ENCODE measurements at places on chromosomes 13 and 19.

GRCh38 chr19:5985098-5985783, 7.3 kb upstream of the RANBP3 start:
- DNase-seq: peak; percentile 65

- DNase-seq: no peak
Observed at GRCh38 chr13:76687467-76687866, 198.7 kb downstream of the KCTD12 start.

DNA sequence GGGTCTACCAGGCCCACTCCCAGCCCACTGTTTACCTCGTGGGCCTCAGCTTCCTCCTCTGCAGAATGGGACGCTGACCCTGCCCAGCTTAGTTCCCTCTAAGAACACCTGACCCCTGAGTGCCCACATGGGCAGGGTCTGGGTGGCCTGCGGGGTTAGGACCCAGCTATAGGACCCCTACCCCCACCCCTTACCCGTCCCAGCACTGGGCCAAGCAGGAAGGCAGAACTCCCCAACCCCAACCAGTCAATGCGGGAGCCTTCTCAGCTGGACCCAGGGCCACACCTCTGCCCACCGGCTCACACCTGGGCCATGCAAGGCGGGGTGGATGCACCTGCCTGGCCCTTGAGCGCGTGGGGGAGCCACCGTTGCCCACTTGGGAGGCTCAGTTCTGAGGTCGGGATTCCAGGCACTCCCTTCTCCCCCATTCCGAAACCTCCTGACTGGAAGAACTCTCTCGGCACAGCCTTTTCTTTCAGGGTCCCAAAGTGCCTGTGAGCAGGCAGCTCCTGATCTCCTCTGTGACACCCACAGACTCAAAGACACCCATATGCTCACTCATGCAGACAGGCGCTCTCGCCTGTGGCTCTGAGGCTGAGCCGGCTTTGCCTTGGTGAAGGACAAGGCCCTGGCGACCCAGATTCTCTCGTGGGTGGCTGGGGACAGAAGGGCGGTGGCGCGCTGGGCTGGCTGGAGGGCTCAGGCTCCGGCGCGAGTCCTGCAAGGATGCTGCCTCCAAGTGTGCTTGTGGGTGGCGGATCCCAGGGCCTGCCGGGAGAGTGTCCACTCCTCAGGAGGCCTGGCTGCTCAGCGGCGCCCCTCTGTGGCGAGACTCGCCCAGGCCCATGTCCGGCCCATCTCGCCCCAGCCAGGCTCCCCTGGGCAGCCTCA, 27.9 kb upstream of the PARP4 start:
- DNase-seq: peak; percentile 10

DNA sequence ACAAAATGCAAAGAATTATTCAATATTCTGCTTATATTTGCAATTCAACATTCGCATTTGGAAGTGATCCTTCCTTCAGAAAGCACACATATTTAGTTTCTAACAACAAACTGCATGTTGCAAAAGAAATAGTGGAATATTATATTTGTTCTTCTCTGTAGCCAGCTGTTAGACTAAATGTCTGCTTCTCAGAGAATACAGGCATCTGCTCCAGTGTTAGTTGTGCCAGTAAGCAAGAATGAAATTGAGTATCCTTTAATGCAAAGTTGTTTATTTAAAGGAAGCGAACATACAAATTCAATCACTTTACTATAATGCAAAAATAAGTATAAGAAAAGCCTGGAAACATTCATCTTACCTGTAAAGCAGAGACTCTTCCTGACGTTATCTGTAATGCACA, 663 bp downstream of the SLITRK6 start:
- DNase-seq: no peak

GRCh38 chr13:80753866-80754265, 412.9 kb upstream of the SPRY2 start:
- no peak for DNase-seq

GRCh38 chr19:30053558-30053957, 111.5 kb downstream of the URI1 start:
- DNase-seq: no peak

DNA sequence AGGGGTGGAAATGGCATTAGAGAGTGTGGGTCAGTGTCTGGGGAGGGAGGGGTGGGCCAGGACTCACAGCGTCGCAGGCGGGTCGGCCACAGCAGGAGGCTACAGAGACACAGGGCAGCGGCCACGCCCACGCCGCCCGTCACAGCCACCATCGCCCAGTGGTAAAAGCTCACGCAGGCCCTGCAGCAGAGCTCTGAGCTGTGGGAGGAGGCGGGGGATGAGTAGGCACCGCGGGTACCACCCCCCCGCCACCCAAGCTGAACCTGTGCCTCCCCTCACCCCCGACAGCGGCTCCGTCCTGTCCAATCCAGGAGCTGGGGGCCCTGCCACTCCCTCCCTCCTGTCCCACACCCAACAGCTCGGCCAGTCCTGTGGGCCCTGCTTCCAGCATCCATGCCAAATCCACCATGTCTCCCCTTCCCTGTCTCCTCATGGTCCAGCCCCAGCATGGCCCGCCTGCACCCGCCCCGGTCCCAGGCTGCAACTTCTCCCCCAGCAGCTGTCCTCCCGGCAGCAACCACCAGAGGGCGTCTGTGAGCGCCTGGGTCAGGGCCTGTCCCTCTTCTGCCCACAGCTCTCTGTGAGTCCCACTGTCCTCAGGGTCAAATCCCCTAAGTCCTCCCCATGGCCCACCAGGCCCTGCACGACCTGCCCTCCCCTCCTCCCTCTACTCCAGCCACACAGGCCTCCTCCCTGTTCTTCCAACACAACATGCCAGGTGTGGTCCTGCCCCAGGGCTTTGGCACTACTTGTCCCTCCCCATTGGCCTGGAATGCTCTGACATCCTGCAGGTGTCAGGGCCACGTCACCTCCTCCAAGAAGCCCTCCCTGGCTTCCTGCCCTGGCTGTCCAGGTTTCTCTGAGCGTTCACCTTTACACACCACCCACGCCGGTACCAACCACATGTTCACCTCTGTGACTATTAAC, 6.0 kb downstream of the TEKTIP1 start:
- peak; percentile 63 for DNase-seq

DNA sequence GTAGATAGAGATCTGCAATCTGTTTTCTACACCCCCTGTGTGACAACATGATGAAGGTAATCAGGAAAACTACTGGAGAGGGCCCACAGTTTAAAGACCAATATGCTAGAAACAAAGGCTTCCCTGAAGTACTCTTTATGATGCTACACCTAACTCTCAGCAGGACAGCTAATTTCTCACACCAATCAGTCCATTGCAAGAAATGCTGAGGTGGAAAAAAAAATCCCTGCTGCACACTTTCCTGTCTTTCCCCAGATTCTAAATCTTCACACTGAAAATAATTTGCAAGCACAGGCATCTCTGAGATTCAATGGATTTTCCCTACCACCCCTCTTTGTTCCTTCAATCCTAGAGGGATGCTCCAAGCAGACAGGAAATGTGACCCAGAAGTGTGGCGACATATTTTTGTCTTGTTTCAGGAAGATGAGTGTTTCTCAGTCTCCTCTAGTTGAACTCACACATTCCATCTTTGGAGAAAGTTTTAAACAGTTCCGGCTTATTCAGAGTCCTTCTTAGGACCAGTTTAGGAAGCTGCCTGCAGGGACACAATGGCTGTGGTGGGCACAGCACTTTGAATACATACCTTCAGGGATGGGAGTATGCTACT, 671.6 kb downstream of the DIAPH3 start:
- no peak for DNase-seq

- no peak for DNase-seq
Observed at GRCh38 chr13:112828756-112829155, 138.9 kb downstream of the ATP11A start.

GRCh38 chr13:74204602-74205312, 70.6 kb upstream of the KLF12 start:
- DNase-seq: no peak

DNA sequence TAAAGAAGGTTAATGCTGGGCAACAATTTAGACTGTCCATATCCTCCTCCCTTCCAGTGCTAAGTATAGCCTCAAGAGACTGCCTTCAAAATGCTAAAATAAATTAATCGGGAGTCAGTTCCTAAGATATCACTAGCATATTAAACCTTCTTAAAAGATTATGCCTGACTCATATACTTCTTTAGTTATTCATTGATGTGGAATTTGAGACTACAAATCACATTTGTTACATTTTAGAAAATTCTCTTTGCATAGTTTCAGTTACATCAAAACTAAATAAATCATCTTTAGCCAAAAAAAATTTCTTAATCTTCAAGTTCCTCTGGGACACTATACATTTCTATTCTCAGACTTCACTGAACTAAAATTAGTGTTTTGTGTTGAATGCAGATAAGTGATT, 769.1 kb downstream of the PCDH9 start:
- no peak for DNase-seq

- no peak for DNase-seq
Observed at GRCh38 chr13:111280681-111281585, 39.5 kb upstream of the TEX29 start.

DNA sequence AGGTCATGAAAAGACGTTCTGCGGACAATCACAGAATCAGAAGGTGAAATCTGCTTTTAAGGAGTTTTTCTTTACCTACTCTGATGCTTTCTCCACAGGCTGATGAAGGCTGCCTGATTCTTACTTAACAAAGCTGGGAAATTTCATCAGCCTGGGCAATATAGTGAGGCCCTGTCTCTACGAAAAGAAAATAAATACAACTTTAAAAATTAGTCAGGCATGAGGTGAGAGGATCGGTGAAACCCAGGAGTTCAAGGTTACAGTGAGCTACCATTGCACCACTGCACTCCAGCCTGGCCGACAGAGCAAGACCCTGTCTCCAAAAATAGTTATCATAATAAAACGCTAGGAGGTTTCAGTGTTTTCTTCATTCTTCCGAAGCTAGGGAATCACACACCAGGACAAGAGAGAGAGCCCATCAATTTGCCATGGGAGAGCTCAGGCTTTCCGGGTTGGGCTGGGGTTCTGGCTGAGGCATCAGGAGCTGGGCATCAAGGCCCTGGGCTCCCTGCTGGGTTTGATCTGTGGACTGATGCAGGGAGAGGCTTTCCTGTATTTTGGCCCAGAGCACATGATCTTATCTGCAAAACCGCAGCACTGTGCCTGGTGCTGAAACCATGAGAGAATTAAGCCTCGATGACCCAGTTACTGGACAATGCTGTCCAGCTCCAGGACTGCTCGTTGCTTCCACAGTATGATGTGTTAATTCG, 25.1 kb upstream of the CEBPG start:
- no peak for DNase-seq

DNA sequence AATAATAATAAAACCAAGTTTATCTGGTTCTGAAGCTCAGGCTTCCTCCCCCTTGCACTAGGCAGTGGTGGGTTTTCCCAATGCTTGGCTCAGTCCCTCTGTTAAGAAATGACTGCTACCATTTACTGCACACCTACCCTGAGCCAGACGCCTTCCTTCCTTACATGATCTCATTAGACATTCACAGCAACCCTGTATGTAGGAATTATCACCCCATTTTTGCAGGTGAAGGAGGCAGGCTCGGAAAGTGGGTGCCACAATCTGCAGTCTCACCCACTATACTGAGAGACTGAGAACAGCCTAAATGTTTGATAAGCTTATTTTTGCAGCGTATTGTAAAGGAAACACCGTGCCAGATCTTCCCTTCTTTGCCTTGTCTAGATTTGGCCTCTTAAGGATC, 18.3 kb upstream of the CACNG8 start:
- no peak for DNase-seq

GRCh38 chr19:57314146-57314545, 6.1 kb upstream of the ZNF543 start:
- no peak for DNase-seq

GRCh38 chr19:50332244-50333038, 3.3 kb upstream of the KCNC3 start:
- no peak for DNase-seq

DNA sequence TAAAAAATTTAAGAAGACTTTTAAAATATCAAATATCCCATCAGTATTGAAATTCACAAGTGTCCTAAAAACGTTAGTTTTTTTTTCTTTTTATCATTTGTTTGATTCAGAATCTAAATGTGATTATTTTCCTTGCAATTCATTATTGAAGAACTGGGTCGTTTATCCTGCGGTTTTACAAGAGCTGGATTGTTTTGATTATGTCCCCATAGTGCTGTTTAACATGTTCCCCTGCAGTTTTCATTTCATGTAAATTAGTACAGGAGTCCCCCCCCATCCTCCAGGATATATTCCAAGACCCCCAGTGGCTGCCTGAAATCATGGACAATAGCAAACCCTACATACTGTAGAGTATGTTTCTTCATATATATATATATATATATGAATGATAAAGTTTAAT, 105.7 kb downstream of the KCTD15 start:
- DNase-seq: no peak

GRCh38 chr13:95627590-95627989, 16.9 kb downstream of the DZIP1 start:
- no peak for DNase-seq

DNA sequence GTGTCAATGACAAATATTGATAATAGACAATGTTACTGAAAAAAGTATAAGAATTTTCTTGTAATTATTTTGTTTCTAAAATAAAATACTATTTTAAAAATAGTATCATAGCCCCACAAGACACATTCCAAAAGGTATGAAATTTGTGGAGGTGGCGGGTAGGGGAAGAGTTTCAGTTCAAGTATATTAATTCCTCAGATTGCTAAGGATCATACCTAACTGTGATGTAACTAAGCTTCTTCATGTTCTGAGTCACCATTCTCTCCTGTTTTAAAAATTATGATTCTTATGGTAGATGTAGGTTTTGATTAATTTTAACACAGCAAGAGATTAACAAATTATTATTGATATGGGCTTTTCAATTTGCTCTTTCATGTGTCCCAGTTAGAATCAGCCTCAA, 61.3 kb downstream of the MYO16 start:
- no peak for DNase-seq

All from hematopoietic multipotent progenitor cell treated with erythropoietin and hydrocortisone succinate and interleukin-3 and kit ligand, for 8 days (in vitro differentiated cells).